Activated T-helper 17 cell treated with anti-CD3 and anti-CD28 coated beads, Interleukin-2, amount 50 U/mL, for 72 hours (primary cell): ENCODE measurements at places on chromosomes 13 and 19.

DNA sequence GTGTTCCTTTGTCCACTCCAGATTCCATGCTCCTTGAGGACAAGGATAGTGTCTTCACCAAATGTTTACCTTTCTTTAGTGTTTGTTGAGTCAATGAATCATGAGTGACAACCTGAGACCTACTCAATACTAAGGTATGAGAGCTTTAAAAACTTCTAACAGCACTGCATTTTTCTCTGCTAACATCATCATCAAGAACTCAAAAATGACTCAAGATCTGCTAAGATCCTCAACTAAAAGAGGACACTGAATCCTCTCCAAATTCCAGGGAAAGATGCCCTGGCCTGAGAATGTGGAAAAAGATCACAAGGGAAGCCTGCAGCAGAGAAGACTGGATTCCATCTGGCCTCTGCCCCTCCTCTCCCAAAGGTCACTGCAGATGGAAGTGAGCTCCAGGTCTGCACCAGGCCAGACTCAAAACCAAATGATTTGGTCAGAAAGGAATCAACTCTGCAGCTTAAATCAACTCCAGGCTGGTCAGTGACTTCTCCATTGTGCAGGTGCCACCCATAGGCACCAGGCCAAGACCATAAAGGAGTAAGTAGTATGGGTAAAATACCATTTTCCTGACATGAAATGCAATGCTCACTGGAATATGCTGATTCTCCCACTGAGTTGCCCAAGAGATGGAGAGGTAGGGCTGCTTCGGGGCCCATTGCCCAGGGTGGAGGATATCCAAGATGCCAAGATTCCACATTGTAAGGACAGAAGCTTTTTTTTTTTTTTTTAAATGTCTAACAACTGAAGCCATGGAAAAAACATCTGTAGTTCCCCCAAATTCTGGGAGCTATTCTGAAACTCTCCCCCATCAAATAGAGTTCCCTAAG, 89.5 kb upstream of the DOCK9 start:
- H3K4me3 ChIP-seq, result peak overlapping the region; percentile 48
- H3K4me1 ChIP-seq, result peaks cover 44% of the 10 kb centered on the region
- H3K36me3 ChIP-seq, result no peaks in the 10 kb centered on the region
- peak overlapping the region; percentile 56 for H3K27ac ChIP-seq

- H3K27me3 ChIP-seq, result no peaks in the 10 kb centered on the region
- no peak overlapping the region for H3K27ac ChIP-seq
- no peak overlapping the region for H3K4me3 ChIP-seq
- peaks cover 15% of the 10 kb centered on the region for H3K4me1 ChIP-seq
Measured at GRCh38 chr13:20987599-20987998, 73.8 kb downstream of the LATS2 start.

GRCh38 chr13:47397739-47398138, 500.9 kb upstream of the HTR2A start:
- ATAC-seq, result no peak
- H3K27me3 ChIP-seq, result no peaks in the 10 kb centered on the region
- no peaks in the 10 kb centered on the region for H3K36me3 ChIP-seq
- H3K27ac ChIP-seq, result no peak overlapping the region
- no peak overlapping the region for H3K4me3 ChIP-seq

GRCh38 chr19:10112037-10112761, 706 bp downstream of the P2RY11 start:
- peaks cover 32% of the 10 kb centered on the region for H3K4me1 ChIP-seq
- peak; percentile 69 for ATAC-seq
- peak overlapping the region; percentile 95 for H3K27ac ChIP-seq

GRCh38 chr13:113812178-113813040, 51.5 kb downstream of the GAS6 start:
- ATAC-seq, result no peak
- peaks cover 10% of the 10 kb centered on the region for H3K36me3 ChIP-seq
- H3K27me3 ChIP-seq, result no peaks in the 10 kb centered on the region
- peaks cover 17% of the 10 kb centered on the region for H3K4me1 ChIP-seq

GRCh38 chr13:97468331-97468730, 34.4 kb downstream of the RAP2A start:
- H3K4me1 ChIP-seq, result no peaks in the 10 kb centered on the region
- no peaks in the 10 kb centered on the region for H3K27me3 ChIP-seq
- H3K4me3 ChIP-seq, result no peak overlapping the region

DNA sequence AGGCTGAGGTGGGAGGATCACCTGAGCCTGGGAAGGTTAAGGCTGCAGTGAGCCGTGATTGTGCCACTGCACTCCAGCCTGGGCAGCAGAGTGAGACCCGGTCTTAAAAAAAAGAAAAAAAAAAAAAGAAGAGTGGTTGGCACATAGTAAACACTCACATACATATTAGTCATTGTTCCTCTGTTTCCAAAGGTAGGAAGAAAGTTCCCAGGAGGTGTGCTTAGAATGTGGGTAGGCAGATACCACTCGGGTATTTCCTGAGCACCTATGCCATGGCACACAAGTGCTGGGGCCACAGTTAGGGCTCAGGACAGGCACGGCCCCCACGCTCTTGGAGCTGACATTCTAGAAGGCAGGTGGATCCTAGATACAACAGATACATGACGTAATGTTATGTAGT, 41.4 kb downstream of the SIPA1L3 start:
- ATAC-seq, result no peak
- no peak overlapping the region for H3K4me3 ChIP-seq
- no peaks in the 10 kb centered on the region for H3K4me1 ChIP-seq
- H3K27ac ChIP-seq, result no peak overlapping the region
- H3K36me3 ChIP-seq, result no peaks in the 10 kb centered on the region
- H3K27me3 ChIP-seq, result no peaks in the 10 kb centered on the region

DNA sequence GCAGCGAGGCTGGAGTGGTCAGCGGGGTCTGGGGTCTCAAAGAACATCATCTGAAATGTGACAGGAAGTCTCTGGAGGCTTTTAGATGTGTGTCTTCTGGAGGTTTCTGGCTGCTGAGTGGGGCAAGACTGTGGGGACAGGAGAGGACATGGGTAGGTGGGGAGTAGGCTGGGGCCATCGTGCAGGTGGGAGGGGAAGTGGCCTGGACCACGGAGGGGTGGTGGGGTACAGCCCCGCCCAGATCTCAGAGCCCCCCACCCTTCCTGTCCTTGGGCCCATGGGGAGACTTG, 6.2 kb downstream of the AP1M1 start:
- ATAC-seq, result no peak
- H3K4me1 ChIP-seq, result peaks cover 39% of the 10 kb centered on the region
- H3K27me3 ChIP-seq, result no peaks in the 10 kb centered on the region
- H3K27ac ChIP-seq, result no peak overlapping the region

DNA sequence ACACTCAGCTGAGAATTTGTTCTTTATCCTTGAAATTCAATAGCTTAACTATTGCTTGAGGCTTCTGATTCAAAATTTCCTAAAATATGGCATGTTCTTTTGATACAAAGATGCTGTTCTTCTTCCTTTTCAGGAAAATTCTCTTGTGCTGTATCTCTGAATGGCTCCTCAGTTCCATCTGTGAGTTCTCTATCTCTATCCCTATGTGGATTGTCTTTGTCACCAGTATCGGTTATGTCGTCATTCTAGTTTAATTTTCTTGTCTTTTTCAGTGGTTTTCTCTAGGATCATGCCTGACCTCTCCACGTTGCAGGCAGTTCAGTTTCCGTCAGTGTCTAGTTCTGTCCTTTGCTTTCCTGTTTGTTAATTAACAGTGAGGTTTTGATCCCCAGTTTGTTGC, 104.6 kb upstream of the GJB6 start:
- H3K36me3 ChIP-seq, result no peaks in the 10 kb centered on the region
- H3K27me3 ChIP-seq, result no peaks in the 10 kb centered on the region
- no peaks in the 10 kb centered on the region for H3K4me1 ChIP-seq
- no peak overlapping the region for H3K27ac ChIP-seq
- ATAC-seq, result no peak

GRCh38 chr13:39789451-39789850, 134.0 kb downstream of the COG6 start:
- no peaks in the 10 kb centered on the region for H3K27me3 ChIP-seq
- no peaks in the 10 kb centered on the region for H3K36me3 ChIP-seq
- H3K4me1 ChIP-seq, result no peaks in the 10 kb centered on the region
- no peak overlapping the region for H3K4me3 ChIP-seq
- H3K27ac ChIP-seq, result no peak overlapping the region
- ATAC-seq, result no peak

- H3K27ac ChIP-seq, result no peak overlapping the region
- peak; percentile 19 for ATAC-seq
- H3K27me3 ChIP-seq, result peaks cover 76% of the 10 kb centered on the region
- peaks cover 6% of the 10 kb centered on the region for H3K36me3 ChIP-seq
- no peak overlapping the region for H3K4me3 ChIP-seq
- peaks cover 13% of the 10 kb centered on the region for H3K4me1 ChIP-seq
Measured at GRCh38 chr19:49436381-49437017, 4.8 kb downstream of the SLC17A7 start.

- H3K4me1 ChIP-seq, result peaks cover 29% of the 10 kb centered on the region
- H3K27ac ChIP-seq, result peak overlapping the region; percentile 74
- H3K27me3 ChIP-seq, result peaks cover 5% of the 10 kb centered on the region
Measured at GRCh38 chr13:29594303-29594709, 1.2 kb downstream of the SLC7A1 start.

GRCh38 chr19:17220207-17220758, 5.1 kb downstream of the USE1 start:
- H3K4me1 ChIP-seq, result peaks cover 5% of the 10 kb centered on the region
- H3K36me3 ChIP-seq, result peaks cover 39% of the 10 kb centered on the region
- no peaks in the 10 kb centered on the region for H3K27me3 ChIP-seq
- H3K27ac ChIP-seq, result no peak overlapping the region
- no peak overlapping the region for H3K4me3 ChIP-seq
